ENCODE measurements at places on chromosomes 1 and 21. TPM values are rescaled to one million over a fixed set of nuclear protein-coding genes. Genes with fewer than 3 reads are reported as not detected.

Gene C8B
- total RNA-seq: not detected

Gene ALX3
- total RNA-seq: 0.14 TPM

Gene SELL
- 136 TPM for total RNA-seq

- no peak for DNase-seq
These were observed 20.4 kb upstream of the GNG12 start for GRCh38 chr1:67853704-67854103.

- no peak for DNase-seq
These were observed 71.8 kb upstream of the MACF1 start for GRCh38 chr1:39132505-39133339.

DNA sequence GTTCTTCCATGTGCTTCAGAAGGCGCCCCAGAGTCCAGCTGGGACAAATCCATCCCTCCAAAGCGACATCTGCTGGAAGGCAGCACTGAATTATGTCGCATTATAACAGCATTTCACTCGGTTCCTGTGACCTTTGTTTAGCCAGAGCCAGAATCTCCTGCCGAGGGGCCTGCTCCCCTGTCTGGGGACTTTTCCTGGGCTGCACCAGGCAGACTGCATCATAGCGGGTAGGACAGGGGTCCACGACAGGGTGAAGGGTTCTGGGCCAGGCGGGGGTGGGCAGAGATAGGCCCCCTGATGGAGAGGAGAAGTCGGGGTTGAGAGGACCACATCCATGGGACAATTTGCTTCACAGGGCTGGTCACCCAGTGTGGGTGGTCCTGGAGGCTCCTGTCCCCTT lies 276.9 kb downstream of the MATN1 start:
- no peak for DNase-seq
